Stimulated activated CD4-positive, alpha-beta T cell treated with anti-CD3 and anti-CD28 coated beads, Interleukin-15, amount 100 ng/mL, for 48 hours (primary cell): ENCODE measurements at places on chromosomes 1 and 21.

- no peak for DNase-seq
These were observed 63.9 kb downstream of the WDR64 start for GRCh38 chr1:241715956-241716355.

DNA sequence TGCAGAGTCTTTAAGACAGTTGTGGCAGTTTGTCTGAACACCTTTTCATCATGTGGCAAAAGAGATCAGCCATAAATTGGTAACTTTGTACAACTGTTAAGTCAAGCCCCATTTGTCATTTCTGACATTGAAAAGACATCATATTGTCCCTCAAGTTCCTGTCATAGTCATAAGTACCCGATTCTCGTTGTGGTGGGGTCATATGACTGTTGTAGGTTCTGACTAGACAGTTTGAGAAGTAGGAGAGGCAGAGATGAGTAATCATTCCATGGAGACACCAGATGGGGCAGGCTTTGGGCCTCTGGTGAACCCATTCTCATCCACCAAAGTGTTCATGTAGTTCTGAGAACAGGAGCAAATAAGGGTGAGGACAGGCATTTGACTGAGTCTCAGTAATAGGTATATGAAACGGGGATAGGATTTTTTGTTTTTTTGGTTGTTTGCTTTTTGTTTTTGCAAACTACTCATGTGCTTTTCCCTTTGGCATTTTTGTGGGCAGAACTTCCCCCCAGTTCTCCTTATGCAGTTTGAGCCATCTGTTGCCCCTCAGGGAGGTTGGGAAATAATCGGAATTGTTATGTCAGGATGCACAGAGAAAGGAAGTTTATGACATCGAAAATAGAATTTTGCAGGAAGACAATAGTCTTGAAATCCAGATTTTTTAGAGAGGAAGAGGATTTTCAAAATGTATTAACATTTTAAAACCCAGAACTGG lies 86.9 kb upstream of the KCNE2 start:
- DNase-seq = peak; percentile 29

- no peak for DNase-seq
These were observed 131.1 kb upstream of the WNT4 start for GRCh38 chr1:22273686-22274681.

GRCh38 chr1:87140831-87141540 lies 187.7 kb upstream of the LMO4 start:
- DNase-seq = no peak

GRCh38 chr21:29718081-29718815 lies 221.5 kb downstream of the GRIK1 start:
- no peak for DNase-seq

GRCh38 chr1:220880726-220881506 lies 1.7 kb downstream of the HLX start:
- no peak for DNase-seq

DNA sequence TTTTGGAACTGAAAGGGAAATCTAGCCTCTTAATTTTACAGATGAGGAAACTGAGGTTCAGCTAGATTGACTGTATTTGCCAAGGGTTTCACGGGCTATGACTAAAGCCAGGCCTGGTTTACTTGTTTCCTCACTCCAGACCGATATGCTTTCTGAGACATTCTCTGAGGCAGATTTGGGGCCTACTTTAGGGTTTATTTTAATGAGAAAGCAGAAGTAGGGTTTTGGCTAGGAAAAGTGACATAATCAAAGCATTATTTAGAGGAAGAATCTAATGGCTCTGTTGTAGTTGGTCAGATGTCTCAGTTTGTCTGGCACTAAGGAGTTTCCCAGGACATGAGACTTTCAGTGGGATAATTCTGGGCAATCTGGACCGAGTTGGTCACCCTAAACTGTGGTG lies 1.5 kb upstream of the RPTN start:
- DNase-seq = no peak

DNA sequence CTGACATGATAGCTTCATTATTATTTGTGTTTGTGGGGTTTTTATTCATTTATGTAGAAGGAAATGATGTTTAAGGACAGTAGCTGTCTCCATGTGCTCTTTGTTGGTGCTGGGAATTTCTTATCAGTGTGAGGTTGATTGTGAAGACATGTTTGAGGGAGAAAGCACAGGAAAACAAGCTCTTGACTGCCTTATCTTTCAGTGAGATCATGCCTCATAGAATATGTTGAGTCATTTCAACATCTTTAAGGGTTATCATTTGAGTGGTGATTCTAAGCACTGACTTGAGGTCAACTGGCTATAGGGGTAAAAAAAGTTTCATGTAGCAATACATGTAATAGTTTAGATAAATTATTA lies 405.1 kb upstream of the ADAMTS5 start:
- no peak for DNase-seq

DNA sequence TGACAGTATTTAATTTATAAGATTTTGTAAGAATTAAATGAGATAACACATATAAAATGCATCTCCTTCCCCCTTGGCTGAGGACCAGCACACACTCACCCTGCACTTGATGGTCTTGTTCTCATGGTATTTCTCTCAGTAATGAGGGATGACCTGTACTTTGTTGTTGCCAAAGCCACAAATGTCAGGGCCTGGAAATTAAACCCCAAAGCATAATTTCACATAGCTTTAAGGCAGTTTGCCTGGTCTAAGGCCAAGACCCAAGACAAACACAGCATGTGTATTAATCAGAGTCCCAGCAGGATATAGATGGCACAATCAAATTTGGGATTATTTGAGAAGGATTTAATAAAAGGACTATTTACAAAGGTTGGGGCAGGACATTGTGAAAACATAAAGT lies 48.6 kb upstream of the EPS15 start:
- no peak for DNase-seq

- DNase-seq = no peak
These were observed 1160.8 kb upstream of the B3GALT2 start for GRCh38 chr1:194347200-194347599.

GRCh38 chr21:18006691-18007090 lies 187.5 kb upstream of the C21orf91 start:
- no peak for DNase-seq

DNA sequence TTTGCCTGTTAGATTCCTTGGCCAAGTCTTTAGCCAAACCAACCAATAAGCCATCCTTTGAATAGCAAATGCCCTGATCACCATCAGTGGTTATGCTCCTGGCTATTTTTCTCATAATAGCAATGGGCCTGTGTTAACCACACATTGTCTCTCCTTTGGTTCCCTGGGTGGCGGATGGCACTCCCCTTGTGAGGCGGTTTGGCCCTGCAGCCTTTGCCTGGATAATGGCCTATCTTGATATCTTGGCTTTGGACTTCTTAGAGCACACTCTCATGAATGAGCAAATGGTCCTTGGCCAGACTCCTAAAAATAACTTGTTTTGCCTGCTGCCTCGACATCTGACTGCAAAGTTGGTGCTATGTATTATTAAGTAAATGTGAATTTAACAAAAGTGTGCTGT lies 22.4 kb upstream of the ZBTB18 start:
- DNase-seq = no peak

- DNase-seq = no peak
These were observed 231.4 kb downstream of the GRIK1 start for GRCh38 chr21:29708401-29708800.

GRCh38 chr1:228452194-228453021 lies 34.8 kb upstream of the RNF187 start:
- no peak for DNase-seq

GRCh38 chr1:82848043-82848442 lies 1047.3 kb downstream of the ADGRL2 start:
- DNase-seq = no peak

GRCh38 chr1:43937179-43937865 lies 3.7 kb downstream of the ARTN start:
- no peak for DNase-seq

GRCh38 chr1:174584071-174584470 lies 136.3 kb downstream of the GPR52 start:
- DNase-seq = no peak

GRCh38 chr1:218717575-218717974 lies 372.4 kb downstream of the TGFB2 start:
- no peak for DNase-seq

DNA sequence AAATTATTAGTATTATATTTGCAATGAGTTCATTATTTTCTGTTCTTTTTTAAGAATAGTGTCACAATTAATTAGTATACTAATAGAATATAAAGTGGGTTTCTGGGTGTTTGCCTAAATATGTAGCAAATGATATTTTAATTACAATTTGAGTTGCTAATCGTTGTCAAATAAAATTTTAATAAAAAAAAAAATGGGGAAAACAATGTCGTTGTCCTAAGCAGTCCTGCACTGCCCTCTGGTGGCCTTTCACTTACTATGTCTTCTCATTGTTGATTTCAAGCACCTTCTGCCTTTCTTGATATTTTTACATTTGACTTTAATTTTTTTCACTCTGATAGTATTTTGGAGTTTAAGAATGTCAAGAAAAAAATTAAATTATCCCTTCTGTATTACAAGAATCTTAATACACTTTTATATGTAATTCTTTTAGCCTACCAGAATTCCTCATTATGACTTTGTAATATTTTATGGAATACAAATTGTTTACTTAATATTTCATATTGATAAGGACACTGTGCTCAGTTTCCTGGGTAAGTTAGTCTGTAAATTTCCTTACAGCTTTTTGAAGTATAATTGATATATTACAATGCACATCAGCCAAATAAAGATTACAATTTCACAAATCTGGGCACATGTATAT lies 104.5 kb upstream of the FMN2 start:
- no peak for DNase-seq

GRCh38 chr21:43913928-43914327 lies 48.9 kb downstream of the AGPAT3 start:
- DNase-seq = no peak

GRCh38 chr1:7552402-7552801 lies 218.7 kb upstream of the VAMP3 start:
- no peak for DNase-seq

- no peak for DNase-seq
These were observed 4.2 kb upstream of the ABCB10 start for GRCh38 chr1:229562686-229563085.

DNA sequence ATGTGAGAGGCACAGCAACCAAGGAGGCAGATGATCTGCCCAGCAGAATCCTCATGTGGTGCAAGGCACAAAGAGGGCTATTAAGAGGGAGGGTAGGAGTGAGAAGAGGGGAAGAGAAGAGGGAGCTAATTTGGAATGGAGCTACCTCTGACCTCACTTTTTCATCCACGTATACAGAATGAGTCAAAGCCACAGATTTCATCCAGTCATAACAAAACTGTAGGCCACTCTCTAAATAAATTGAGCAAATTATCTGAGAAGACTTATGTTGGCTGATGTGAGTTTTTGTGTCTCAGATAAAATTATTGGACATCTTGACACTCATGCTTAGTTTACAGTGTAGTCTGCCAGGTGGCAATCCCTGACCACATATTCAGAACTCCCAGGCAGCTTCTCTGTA lies 325.6 kb downstream of the TTLL7 start:
- no peak for DNase-seq

GRCh38 chr1:6625584-6626149 lies 999 bp downstream of the THAP3 start:
- DNase-seq = no peak

- no peak for DNase-seq
These were observed 344.6 kb downstream of the RYR2 start for GRCh38 chr1:237386362-237387143.

DNA sequence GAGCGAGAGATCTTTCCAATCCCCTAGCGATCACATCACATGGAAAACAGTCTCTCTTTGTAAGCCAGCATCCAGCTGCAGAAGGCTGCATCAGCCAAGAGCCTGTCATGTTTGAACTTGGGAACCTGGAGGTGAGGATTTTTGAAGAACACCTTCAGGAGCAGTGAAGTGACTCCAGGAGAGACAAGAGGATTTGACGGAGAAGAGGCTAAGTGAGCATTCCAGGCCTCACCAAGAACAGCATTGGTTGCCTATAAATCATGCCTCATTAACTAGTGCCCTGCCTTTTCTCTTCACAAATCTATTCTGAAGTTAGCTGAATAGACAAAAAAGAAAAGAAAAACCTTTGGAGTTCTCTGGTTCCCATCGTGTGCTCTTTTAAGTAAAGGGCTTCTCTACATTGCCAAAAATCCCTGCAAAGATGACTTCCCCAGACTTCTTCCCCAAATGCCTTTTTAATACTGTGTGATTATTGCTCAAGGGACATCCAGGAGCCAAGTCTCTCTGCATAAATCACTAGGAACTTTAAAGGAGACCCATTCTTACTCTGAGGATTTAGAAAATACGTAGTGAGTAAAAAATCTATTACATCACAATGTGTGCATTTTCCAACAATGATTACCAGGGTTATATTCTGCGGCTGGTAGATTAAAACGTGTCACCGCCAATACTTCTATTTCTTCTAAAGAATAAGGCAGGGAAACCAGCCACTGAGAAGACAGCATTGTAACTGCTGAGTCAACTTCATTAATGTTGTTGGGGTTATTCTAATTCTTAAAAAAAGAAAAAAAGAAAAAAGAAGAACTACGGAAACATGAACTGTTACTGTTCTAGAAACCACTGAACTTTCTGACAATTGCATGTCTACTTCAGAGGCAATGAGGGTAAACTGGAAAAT lies 95.2 kb downstream of the KIF14 start:
- DNase-seq = no peak

GRCh38 chr1:53539711-53540603 lies 80.8 kb downstream of the DMRTB1 start:
- no peak for DNase-seq

GRCh38 chr1:3652548-3653285 lies 401 bp downstream of the TP73 start:
- no peak for DNase-seq

GRCh38 chr1:23644555-23644866 lies 47.1 kb upstream of the RPL11 start:
- DNase-seq = no peak

DNA sequence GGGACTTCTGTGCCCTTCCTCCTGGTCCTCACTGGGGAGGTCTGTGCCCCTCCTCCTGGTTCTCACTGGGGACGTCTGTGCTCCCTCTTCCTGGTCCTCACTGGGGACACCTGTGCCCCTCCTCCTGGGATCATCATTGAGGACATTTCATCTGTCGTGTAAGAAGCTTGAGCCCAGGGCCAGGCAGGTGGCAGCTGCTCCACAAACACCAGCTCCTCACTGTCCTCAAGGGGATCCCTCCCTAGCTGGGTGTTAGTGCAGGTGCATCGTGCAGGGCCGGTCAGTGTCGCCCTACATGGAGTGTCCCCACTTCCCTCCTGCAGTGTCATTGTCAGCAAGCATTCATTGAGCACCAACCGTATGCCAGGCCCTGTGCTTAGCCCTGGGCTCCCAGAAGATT lies 312.7 kb downstream of the PTPRU start:
- no peak for DNase-seq

GRCh38 chr1:162918151-162918754 lies 57.3 kb upstream of the CCDC190 start:
- no peak for DNase-seq

DNA sequence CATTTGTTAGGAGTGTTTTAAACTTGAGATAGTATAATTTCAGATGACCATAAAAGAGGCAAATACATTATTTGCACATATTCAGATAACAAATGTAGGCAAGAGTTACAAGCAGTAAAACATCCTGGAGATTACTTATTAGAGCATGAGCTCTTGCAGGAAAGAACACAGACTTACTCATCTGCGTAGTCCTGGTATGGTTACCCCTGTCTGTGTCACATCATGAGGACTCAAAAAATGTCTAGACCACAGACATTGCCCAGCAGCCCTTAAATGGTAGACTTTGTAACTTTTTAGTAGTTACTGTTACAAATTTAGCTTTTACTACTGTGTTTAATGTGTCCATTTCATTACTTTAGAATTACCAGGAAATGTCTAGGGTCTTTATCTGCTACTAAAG lies 12.8 kb downstream of the CACHD1 start:
- DNase-seq = no peak
